Stimulated activated CD4-positive, alpha-beta T cell treated with anti-CD3 and anti-CD28 coated beads, Interleukin-4, amount 100 ng/mL, for 24 hours (primary cell): ENCODE measurements at places on chromosomes 11 and 22.

DNA sequence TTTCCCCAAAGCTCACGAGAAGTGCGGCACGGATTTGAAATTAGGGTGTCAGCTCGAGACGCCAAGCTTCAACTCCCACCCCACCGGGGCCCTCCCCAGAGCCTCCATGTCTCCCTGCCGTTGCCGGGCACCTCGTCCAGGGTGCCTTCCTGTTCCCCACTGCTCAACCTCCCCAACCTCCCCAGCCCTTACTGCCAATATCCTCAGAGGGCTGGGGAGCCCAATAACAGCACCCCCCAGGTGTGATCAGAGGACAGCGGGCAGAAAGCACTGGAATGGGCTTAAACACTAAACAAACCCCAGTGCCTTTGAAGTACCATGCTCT lies 1336.4 kb downstream of the TBC1D22A start:
- DNase-seq: no peak

DNA sequence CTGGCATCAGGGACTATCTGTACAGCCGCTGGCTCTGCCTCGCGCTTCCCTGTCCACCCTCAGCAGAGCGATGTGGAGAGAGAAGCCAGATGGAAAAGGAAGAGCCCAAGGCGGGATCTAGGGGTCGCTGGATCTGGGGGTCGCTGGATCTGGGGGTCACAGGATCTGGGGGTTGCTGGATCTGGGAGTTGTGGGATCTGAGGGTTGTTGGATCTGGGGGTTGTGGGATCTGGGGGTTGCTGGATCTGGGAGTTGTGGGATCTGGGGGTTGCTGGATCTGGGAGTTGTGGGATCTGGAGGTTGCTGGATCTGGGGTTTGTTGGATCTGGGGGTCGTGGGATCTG lies 2.0 kb upstream of the MS4A10 start:
- DNase-seq: no peak

GRCh38 chr11:34978236-34979191 lies 62.1 kb downstream of the PDHX start:
- no peak for DNase-seq

DNA sequence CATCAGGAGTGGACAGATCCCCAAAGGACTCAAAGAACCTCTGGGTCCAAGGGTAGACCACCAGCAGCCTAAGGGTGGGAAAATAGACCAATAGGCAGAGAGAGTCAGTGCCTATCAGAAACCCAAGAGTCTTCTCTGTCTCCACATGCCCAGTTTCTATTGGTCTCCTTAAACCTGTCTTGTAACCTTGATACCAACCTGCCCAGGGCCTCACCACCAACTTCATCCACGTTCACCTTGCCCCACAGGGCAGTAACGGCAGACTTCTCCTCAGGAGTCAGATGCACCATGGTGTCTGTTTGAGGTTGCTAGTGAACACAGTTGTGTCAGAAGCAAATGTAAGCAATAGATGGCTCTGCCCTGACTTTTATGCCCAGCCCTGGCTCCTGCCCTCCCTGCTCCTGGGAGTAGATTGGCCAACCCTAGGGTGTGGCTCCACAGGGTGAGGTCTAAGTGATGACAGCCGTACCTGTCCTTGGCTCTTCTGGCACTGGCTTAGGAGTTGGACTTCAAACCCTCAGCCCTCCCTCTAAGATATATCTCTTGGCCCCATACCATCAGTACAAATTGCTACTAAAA lies at the start of gene HBB:
Gene HBB, minus strand, starts transcription at position 340 of the 579 bp plus-strand sequence. Its CDS starts 50 bp downstream, at position 290.
- no peak for DNase-seq

- no peak for DNase-seq
These were observed 157.7 kb downstream of the MAML2 start for GRCh38 chr11:96185220-96185768.

DNA sequence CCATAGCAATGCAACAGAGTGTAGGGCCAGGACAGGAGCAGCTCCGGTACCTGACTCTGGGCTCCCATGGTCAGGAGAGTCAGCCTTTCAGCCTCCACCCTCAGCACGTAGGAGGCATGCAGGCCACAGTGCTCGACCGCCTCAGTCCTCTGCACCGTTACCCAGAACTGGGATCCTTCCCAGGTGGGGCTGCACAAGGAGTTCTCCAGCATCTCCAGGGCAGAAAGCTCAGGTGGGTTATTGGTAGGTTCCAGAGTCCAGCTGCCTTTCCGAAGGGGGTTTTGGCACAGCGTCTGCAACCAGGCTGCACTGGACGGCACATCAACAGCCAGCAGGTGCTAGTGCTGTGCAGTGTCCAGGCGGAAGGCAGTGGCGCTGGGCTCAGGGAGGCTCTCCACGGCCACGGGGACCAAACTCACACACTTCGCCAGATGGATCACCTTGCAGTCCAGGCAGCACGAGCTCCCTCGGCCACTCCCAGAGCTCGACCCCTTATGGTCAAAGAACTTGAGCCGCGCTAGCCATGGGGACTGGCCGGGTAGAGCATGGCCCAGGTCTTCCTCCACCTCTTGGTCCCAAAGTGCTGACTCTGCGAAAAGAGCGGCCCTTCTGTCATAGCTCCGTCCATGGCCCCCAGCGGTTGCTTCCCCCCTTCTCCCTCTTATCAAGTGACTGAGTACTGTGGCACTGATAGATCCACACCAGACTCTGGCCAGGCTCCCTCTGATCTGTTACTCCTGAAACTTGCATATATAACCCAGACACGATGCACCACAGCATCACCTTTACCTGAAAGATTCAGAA lies 6.9 kb upstream of the PHOX2A start:
- no peak for DNase-seq

GRCh38 chr11:13343931-13344717 lies 66.5 kb downstream of the BMAL1 start:
- DNase-seq: peak; percentile 79

GRCh38 chr11:130786586-130786985 lies 129.7 kb downstream of the SNX19 start:
- no peak for DNase-seq

GRCh38 chr22:45202333-45203149 lies 38.2 kb downstream of the KIAA0930 start:
- no peak for DNase-seq

DNA sequence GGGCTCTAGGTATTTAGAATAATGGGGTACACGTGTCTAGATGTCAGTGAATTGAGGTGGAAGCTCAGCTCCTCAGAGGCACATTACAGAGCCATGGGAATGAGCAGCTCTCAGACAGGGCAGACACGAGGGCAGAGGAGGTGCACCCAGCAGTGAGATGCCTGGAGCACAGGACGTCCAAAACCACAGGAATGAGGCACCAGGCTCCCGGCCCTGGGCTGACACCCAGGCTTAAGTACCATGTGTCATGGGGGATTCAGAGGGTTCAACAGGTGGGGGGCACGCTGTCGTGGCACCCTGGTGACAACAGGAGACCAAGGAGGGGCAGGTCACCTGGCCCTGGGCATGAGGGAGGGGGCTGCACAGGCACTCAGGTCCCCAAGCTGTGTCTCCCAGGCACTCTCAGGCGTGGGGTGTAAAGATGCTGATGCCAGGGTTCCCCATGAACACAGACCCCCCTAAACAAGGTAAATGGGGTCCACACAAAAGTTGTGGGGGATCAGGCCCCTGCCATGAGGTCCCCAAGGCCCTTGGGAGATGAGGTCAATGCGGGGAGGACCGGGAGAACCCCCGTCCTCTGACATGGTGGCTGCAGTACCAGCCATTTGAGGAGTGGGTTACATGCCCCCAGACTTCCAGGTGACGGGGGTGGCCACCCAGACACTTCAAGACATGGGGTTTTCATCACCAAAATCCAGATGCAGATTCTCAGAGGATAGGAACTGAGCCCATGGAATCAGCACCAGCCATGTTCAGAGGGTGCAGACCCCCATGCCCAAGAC lies 5.6 kb upstream of the SYT8 start:
- no peak for DNase-seq

DNA sequence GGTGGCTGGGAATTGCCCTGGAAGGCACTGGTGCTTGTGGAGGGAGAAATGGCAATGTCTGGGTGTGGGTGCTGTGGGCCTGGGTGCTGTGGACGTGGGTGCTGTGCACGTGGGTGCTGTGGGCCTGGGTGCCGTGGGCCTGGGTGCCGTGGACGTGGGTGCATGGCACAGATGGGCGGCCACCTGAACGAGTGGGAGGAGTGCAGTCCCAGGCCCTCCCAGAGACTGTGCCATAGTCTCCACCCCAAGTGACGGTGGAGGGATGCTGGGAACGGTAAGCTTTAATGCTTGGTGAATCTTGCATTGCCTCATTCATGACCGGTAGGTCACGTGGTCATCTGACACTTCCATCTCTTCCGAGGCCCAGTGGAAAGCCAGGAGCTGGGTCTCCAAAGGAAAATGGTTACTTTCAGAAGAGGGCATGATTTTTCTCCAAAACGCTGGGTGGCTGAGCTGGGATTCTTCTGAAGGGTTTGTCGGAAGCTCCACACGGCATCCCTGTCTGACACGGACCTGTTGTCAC lies 28.8 kb upstream of the BRSK2 start:
- no peak for DNase-seq

GRCh38 chr11:45450189-45450588 lies 164.0 kb upstream of the SYT13 start:
- no peak for DNase-seq

- DNase-seq: no peak
These were observed 6.4 kb upstream of the CCDC88B start for GRCh38 chr11:64333556-64333955.

GRCh38 chr11:116052603-116053547 lies 548.7 kb upstream of the CADM1 start:
- DNase-seq: no peak

GRCh38 chr11:79578116-79578515 lies 137.3 kb upstream of the TENM4 start:
- no peak for DNase-seq

GRCh38 chr11:10856689-10857458 lies 979 bp downstream of the ZBED5 start:
- DNase-seq: peak; percentile 39

DNA sequence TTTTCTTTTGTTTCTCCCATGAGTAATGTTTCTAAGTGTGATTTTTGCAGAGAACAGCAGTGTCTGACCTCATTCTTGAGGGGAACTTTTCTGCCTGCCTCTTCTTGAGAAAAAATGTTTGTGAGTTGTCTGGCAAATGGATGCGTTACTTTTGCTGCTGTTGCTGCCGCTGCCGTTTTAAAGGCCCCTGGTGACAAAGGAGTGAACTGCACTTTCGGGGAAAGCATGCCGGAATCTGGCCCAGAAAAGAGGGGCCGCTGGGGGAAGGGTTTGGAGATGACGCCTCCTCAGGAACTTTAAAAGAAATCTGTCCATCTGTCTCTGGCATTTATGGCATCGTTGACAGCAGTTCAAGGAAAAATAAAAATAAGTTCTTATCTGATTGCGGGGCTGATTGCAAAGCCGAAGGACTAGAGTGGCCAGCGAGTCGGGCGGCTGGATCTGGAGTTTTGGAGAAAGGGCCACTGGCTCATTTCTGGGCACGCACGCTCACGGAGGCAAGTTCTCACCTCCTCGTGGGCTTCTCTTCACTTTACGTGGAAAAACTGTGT lies 16.5 kb downstream of the ZBTB16 start:
- DNase-seq: peak; percentile 41

GRCh38 chr11:68959465-68960293 lies 21.1 kb downstream of the MRGPRD start:
- no peak for DNase-seq

- DNase-seq: peak; percentile 58
These were observed 5.9 kb upstream of the ATF4 start for GRCh38 chr22:39514373-39514973.

- no peak for DNase-seq
These were observed 15.8 kb downstream of the ACAT1 start for GRCh38 chr11:108137212-108137611.

DNA sequence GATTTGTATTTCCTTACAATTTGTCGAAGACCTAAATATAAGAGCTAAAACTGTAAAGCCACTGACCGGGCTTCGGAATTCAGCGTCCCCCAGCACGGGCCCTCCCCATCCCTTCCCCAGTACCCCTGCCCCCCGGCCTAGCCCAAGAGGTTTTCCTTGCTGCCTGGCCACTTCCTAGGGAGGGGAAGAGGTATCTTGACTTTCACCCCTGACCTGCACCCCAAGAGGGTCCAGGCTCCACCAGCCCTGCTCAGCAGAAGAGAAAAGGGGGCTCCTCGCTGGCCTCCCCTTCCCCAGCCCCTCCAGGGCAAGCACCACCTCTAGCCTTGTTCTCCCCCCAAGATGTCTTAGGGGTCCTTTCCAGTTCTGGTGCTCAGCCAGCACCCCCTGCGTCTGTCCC lies 26.1 kb upstream of the CARS1 start:
- no peak for DNase-seq

DNA sequence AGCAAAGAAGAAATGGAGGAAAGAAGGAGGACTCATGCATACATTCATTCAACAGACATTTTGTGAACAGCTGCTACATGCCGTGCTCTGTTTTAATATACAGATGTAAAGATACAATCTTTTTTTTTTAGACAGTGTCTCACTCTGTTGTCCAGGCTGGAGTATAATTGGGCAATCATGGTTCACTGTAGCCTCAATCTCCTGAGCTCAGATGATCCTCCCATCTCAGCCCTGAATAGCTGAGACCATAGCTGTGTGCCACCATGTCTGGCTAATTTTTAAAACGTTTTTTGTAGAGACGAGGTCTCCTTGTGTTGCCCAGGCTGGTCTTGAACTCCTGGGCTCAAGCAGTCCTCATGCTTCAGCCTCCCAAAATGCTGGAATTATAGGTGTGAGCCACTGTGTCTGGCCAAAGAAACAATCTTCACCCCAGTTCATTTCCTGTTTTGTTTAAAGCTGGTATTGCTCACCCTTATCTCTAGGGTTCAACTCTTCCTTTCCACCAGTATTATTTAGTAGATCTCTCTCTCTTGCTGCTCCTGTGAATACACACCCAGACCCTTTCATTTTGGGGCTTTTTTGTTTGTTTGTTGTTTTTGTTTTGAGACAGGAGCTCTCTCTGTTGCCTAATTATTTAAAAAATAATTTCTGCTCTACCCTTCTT lies 69.8 kb downstream of the RNF169 start:
- no peak for DNase-seq

- no peak for DNase-seq
These were observed 7.5 kb upstream of the MICAL3 start for GRCh38 chr22:18031695-18032454.

DNA sequence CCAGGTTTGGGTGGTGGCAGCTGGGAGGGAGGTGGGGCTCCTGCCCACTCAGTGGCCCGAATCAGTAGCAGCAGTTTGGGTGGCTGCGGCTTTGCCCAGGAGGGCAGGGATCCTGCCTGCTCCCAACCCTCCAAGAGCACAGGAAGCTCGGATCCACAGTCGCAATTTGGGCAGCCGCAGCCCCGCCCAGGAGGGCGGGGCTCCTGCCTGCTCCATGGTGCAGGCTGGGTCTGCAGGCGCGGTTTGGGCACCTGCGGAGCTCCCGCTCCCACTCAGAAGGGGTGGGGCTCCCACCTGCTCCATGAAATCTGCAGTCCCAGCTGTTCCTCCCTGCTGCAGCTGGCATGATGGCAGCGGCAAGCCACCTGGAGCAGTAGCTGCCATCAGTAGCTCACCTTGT lies 38.1 kb upstream of the CALCB start:
- no peak for DNase-seq

GRCh38 chr22:26550498-26551033 lies 38.3 kb upstream of the TFIP11 start:
- DNase-seq: no peak

GRCh38 chr11:100163471-100163870 lies 523.6 kb upstream of the ARHGAP42 start:
- DNase-seq: no peak
